ENCODE measurements at places on chromosomes 1 and 21.
A peak's percentile ranks its signal among the peaks of the same experiment; 100 is the strongest.

- DNase-seq = no peak
Measured at GRCh38 chr1:197998110-197998509, 80.9 kb downstream of the LHX9 start.

DNA sequence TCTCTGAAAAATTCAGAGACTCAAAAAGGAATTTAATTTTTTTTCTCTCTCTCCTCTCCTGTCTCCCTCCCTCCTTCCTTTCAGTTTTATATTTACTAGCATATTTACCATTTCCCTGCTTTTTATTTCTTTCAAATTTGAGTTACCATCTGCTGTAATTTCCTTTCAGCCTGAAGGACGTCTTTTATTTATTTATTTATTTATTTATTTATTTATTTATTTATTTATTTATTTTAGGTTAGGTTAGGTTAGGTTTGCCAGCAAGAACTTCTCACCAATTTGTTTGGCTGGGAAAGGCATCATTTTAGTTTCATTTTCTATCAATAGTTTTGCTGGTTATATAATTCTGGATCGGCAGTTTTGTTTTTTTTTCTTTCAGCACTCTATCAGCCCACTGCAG is 231.7 kb upstream of the ZRANB2 start:
- DNase-seq = no peak

DNA sequence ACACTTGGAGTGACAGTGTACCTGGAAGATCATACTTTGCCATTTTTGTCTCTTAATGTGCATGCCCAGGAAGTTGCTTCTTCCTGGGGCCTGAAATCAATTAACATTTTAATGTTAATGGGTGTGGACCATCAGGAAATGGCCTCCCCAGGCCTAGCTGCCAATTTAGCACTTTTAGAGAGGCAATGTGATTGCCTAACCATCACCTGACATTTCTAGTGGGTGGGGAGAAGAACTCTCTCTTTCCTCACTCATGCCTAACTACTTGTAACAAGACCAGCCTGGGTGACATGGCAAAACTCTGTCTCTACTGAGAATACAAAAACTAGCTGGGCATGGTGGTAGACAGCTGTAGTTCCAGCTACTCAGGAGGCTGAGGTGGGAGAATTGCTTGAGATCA is 549.0 kb upstream of the RGS18 start:
- DNase-seq = no peak

DNA sequence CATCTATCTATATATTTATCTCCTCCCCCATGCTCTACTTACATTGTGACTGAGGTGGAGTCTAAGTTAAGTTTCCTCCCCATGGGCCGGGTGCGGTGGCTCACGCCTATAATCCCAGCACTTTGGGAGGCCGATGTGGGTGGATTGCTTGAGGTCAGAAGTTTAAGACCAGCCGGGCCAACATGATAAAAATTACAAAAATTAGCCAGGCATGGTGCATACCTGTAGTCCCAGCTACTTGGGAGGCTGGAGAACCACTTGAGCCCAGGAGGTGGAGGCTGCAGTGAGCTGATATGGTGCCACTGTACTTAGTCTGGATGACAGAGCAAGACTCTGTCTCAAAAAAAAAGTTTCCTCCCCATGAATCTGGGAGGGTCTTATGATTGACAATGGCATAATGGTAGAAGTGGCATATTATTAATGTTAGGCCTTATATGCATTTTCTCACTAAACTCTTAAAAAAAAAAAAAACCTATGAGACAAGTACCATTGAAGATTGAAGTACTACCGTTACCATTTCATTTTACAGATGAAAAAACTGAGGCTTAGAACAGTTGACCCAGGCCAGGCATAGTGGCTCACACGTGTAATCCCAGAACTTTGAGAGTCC is 11.2 kb downstream of the F11R start:
- no peak for DNase-seq

DNA sequence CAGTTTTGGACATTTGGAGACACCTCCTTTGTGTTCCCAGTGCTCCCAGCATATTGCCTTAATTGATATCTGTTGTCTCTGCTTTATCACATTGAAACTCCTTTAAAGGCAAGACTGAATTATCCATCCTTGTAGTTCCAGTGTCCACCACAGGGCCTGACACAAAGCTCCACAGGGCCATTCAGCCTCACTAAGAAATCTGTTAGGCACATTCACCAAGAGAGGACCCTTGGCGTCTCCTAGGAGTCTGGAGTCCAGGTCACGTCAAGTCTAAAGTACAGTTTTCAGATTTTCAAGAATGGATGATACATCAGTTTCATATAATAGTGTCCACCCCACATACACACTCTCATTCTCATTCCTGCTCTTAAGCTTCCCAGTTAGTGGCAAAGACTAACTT is 4.8 kb downstream of the ACP6 start:
- no peak for DNase-seq

DNA sequence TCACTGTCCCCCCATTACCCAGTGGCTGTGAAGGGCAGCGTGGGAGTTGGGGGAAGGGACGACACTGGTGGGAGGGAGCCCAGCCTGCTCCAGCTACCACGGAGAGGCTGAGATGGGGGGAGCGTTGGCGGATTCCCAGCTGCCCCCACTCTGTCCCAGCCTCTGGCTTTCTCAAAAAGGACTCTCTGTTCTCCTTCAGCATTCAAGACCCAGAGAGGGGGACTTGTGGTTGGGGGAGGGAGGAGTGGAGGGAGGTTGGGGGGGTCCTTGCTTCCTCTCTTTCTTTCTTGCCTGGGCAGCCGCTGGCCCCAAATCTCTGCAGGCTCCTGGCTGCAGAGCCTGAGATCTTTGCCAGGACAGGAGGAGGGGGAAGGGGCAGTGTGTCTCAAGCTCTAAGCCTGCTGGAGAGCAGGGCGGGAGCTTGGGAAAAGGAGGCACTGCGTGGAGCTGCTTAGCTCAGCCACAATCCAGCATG is 2.2 kb downstream of the ATP1A2 start:
- DNase-seq = no peak

GRCh38 chr21:36980280-36981048 is 14.0 kb upstream of the HLCS start:
- peak; percentile 22 for DNase-seq

DNA sequence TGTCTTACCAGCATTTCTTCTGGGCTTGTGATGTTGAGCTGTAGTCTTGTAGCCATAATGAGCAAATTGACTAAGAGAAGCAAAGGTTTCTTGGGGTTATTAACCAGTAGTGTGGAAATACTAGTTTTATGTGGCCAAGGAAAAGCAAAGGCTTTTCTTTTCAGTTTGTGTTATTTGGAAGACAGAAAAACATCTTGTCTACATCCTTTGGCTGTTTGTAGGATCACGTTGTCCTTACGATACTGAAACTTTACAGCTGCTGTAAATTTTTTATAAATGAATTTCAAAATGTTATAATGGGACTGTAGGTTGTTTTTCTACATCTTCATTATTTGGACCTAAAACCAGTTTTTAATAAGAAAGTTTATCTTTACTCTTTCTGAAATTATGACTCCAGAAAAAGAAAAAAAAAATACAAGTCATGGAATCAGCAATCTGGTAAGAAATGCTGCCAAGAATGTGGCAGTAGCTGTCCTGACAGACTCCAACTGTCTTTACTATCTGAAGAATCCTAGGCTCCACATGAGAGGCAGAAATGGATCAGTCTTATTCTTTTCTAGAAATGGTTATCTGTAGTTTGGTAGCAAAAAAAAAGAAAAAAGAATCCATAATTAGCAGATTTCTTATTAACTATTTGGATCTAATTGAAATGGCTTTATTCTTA is 41.6 kb upstream of the QSOX1 start:
- no peak for DNase-seq

GRCh38 chr1:231040800-231041718 is 1.0 kb upstream of the FAM89A start:
- DNase-seq = no peak

- DNase-seq = no peak
Measured at GRCh38 chr21:44310628-44311507, 11.0 kb downstream of the PFKL start.

GRCh38 chr1:70945251-70945650 is 102.4 kb downstream of the PTGER3 start:
- no peak for DNase-seq

- DNase-seq = no peak
Measured at GRCh38 chr1:35571263-35571662, 1.9 kb upstream of the TFAP2E start.

DNA sequence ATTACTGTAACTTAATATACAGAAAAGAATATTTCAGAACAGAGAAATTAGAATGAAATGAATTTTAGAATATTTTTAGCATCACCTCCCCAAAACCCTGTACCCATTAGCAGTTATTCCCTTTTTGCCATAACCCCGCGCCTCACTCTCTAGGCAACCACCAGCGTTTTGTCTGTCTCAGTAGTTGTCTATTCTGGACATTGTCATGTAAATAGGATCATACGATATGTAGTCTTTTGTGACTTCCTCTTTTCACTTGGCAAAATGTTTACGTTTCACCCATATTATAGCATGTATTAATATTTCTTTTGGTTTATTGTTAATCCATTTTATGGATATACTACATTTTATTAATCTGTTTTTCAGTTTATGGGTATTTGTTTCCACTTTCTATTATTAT is 24.9 kb downstream of the SOAT1 start:
- no peak for DNase-seq

GRCh38 chr1:234881893-234882771 is 246.5 kb downstream of the TOMM20 start:
- DNase-seq = peak; percentile 41
